Stimulated activated CD4-positive, alpha-beta T cell treated with anti-CD3 and anti-CD28 coated beads, Interleukin-15, amount 100 ng/mL, for 1 hour (primary cell): ENCODE measurements at places on chromosomes 6 and 20.
A peak's percentile ranks its signal among the peaks of the same experiment; 100 is the strongest.

GRCh38 chr6:20447157-20447556 is 45.5 kb downstream of the E2F3 start:
- no peak for DNase-seq

DNA sequence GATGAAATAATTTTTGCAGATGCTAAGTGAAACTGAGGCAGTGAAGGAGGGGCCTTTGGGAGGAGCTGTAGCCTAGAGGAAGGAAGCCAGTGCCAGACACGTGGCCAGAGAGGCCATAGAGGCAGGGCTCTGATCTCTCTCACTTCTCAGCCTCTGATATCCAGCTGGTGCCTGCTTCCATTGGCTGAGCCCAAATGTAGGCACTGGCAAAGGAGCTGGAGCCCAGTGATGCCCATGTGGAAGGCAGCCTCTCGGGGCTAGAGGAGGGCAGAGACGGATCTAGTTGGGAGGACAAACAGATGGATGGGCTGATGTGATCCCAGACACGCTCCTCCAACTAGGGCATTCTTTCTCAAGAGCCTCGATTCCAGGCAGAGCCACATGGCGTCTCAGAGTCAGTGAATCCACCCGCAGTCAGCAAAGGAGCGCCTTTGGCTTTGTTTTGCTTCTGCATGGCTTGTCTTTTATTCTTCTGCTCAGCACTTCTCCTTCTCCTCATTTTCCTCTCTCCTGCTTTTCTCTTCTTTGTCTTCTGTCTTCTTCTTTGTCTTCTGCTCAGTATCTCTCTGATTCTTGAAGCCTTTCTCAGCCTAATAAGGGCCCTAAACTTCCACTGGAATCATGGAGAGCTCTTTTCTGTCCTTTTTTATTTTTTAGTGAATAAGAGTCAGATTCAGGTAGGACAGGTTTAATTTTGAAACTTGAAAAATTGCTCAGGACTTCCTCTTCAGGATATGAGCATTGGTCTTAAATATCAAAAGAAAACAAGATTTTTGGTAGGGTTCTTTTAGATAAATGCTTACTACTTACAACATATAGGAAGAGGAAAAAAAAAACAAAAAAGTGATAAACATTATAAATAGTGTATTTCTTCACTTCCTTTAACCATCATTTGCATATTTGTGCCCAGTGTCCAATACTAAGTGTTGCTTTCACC is 41.8 kb downstream of the CYP24A1 start:
- no peak for DNase-seq

DNA sequence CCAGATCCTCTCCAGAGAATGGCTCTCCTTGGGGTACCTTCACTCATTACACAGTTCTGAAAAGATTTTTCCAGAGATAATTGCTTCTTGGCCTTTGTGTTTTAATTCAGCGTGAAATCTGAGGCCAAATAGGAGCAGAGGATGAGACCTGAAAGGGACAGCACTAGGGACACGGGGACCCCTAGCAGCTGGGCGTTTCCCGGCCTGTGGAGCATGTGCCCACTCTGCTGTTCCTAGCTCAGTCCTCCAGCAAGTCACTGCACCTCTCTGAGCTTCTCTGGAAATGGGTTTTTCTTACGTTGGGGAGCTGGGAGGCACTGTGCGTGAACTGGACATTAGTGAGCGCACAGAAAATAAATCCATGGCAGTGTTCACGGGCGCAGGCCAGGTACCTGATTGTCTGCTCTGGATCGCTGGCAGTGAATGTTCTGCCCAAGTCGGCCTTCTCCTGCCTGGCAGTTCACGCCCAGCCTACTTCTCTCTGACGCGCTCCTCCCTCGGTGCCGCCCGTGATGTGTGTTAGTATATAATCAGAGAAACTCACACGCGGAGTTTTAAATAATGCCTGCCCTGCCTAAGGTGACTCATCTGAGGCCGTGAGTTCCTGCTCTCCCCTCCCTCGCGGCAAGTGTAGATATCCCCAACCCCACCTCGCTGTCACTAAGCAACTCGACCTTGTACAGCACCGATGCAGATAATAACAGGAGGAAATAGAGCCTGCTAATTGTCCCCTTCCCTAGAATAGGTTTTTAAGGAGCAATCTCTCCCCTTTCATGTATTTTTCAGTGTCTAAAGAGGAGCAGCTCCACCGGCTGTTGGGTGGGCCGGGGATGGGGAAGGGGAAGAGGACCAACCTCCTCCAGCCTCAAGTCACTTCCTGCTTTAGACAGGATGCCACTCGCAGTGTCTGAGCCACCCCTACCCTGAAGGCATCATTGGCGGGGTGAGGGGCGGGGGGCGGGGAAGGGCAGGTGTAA is 2.7 kb upstream of the TUBB2A start:
- peak; percentile 29 for DNase-seq

GRCh38 chr20:13008761-13009681 is at the start of gene SPTLC3:
TSS of gene SPTLC3 (plus strand) at chr20:13008972. CDS start at chr20:13009268, 296 bp downstream.
- DNase-seq: no peak

- no peak for DNase-seq
These were observed 13.2 kb upstream of the GPR6 start for GRCh38 chr6:109964949-109965348.

DNA sequence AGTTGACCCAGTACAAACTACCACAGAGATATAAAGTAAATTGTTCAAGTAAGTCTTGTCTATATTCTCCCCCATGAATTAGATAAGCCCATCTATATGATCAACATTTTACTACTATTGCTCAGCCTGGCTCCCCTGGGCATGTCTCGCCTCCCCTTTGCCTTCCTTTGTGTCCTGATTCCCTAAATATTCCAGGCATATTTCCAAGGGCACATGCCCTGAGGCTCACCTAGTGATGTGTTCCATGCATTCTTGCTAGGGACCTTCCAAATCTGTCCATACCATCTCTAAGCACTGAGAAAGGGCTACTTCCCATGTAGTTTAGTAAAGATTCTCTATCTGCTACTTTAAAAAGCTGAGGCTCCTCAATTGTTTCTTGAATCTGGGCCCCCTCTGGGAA is 309.5 kb upstream of the PRND start:
- no peak for DNase-seq

GRCh38 chr6:42224222-42225028 is 6.8 kb upstream of the MRPS10 start:
- no peak for DNase-seq

DNA sequence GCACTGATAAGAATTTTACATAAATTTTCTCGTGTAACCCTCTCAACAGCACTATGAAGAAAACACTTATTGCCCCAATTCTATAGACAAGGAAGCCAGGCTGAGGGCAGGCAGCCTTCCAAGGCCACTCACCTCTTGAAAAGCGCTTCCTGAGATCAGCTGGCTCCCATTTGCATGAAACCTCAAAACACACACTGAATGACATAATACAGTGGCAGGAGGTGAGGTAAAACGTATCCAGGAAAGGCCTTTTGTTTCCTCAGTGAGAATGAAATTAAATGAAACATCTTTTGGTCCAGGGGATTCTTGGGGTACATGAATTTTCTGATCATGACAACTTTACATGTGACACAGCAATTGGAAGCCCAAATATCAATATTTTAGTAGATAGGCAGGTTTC is 112.5 kb downstream of the WDR27 start:
- DNase-seq: no peak

GRCh38 chr6:64012351-64013001 is 376.9 kb downstream of the PHF3 start:
- DNase-seq: no peak

DNA sequence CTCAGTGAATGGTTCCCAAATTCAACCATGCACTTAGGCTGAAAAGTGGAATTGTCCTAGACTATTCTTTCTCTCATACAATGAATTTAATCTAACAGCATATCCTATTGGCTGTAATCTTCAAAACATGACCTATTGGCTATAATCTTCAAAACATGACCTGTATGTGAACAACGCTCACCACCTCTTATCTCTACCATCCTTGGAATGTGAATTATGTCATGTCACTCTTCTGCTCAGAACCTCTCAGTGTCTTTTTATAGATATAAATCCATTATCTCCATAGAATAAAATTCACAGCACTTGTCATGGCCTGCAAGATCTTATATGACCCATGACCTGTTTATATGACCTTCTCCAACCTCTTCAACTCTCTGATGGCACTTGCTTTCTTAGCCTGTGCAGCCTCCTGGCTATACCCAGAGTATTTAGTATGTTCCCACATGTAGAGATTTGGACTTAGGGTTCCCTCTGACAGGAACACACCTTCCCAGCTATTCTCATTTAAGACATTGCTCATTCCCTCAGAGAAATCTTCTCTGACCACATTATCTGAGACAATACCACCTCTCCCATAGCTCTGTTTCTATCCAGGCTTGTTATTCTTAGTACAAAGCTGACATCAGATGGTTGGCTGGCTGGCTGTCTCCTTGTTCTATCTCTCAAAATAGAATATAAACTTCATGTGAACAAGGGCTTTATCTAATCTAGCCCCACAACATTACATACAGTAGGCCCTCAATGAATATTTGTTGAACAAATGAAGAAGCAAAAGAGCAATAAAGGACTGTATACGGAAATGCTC is 275.0 kb upstream of the PREP start:
- no peak for DNase-seq

GRCh38 chr6:54493138-54493537 is 184.9 kb downstream of the TINAG start:
- DNase-seq: no peak

DNA sequence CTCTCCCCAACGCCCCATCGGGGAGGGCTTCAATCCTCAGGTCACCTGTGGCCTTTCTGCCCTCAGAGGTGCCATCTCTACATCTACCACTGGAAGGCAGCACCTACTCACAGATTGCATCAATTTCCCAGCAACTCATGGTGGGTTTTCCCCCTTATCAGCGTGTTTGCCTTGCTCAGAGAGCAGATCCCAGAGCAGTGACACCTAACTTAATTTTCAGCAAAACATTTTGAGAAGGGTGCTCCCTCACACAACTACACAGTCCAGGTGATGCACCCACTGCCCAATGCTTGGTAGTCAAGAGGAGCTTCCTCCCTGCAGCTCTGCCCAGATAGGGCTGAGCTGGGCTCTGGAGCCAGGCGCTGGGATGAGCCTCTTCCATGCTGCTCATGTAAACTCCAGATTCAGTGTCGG is 48.2 kb downstream of the PLG start:
- DNase-seq: no peak

DNA sequence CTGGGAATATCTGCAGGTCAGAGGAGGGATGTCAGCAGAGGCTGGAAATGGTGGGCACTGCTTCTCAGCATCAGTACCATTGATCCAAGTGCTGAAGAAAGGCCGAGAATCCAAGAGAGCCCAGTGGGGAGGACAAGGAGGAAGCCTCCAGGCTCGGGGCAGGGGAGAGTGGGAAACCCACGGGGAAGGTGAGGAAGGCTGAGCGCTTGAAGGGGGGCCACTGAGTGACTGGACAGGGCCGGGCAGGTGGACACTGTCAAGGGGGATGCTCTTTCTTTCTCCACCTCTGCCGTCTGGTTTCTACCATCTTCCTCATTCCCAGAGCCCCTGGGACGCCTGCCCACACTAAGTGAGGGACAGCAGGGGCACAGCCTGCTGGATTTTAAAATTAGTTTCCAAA is 335.0 kb downstream of the CDH4 start:
- no peak for DNase-seq

- DNase-seq: no peak
These were observed 115.2 kb upstream of the NXT1 start for GRCh38 chr20:23235173-23236027.

- DNase-seq: no peak
These were observed 16.0 kb downstream of the KIF13A start for GRCh38 chr6:17971128-17972073.

DNA sequence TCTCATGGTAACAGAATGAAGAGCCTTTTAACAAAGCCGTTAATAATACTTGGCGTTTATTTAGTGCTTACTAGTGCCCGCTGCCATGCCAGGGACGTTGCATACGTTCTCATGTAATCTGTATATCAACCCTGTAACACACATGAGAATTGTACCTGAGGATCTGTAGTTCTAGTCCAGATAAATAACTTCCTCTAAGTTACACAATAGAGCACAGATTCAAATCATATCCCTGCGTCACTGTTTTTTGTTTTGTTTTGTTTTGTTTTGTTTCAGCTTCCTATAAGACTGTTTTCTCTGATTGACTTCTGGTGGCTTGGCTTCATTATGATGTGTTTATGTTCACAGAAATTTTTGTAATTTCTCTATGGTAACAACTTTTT is 553 bp downstream of the ZSCAN16 start:
- no peak for DNase-seq

GRCh38 chr6:48027704-48028435 is 83.1 kb downstream of the PTCHD4 start:
- no peak for DNase-seq

- no peak for DNase-seq
These were observed 72.4 kb downstream of the GPX5 start for GRCh38 chr6:28597924-28598722.

DNA sequence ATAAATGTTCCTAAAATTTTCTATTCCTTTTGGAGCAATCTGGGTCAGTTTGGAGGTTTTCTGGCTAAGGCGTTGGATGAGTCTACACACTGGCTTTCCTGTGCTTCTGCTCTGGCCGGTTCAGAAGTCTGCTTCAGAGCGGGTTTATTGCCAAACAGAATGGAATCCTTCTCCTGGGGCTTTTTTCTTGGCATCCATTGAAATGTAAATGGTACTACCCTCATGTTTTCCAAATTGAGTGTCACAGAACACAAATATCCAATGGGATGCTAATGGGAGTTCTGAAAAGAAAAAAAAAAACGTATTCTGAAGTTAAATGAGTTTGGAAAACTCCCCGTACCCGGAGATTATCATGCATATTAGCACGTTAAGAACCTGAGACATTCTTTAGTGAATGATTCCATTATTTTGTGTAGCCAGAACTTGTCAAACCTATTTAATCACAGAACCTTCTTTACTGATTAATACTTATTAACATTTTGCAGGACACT is 930.3 kb downstream of the QKI start:
- no peak for DNase-seq
